ENCODE measurements at places on chromosomes 3 and 15. TPM values are rescaled to one million over a fixed set of nuclear protein-coding genes. Genes with fewer than 3 reads are reported as not detected.
A peak's percentile ranks its signal among the peaks of the same experiment; 100 is the strongest.

DYNLT2B gene
- total RNA-seq, result 4.8 TPM

PLA2G4B gene
- 34.8 TPM for total RNA-seq

CKMT1A gene
- not detected for total RNA-seq

- H3K4me3 ChIP-seq, result no peak overlapping the region
- no peak overlapping the region for H3K27ac ChIP-seq
- no peaks in the 10 kb centered on the region for H3K36me3 ChIP-seq
Observed at GRCh38 chr3:147313513-147313912, 92.8 kb downstream of the ZIC4 start.

A4GNT gene
- total RNA-seq, result not detected

- no peak overlapping the region for H3K4me3 ChIP-seq
- peaks cover 2% of the 10 kb centered on the region for H3K36me3 ChIP-seq
- no peaks in the 10 kb centered on the region for H3K27me3 ChIP-seq
- H3K27ac ChIP-seq, result no peak overlapping the region
- peaks cover 2% of the 10 kb centered on the region for H3K4me1 ChIP-seq
- DNase-seq, result no peak
Observed at GRCh38 chr3:101248736-101249135, 71.6 kb downstream of the IMPG2 start.

KY gene
- total RNA-seq, result not detected

- peak overlapping the region; percentile 74 for H3K4me3 ChIP-seq
- peaks cover 58% of the 10 kb centered on the region for H3K4me1 ChIP-seq
- DNase-seq, result no peak
Observed at GRCh38 chr3:196636369-196637349, 2.8 kb upstream of the NRROS start.

DNA sequence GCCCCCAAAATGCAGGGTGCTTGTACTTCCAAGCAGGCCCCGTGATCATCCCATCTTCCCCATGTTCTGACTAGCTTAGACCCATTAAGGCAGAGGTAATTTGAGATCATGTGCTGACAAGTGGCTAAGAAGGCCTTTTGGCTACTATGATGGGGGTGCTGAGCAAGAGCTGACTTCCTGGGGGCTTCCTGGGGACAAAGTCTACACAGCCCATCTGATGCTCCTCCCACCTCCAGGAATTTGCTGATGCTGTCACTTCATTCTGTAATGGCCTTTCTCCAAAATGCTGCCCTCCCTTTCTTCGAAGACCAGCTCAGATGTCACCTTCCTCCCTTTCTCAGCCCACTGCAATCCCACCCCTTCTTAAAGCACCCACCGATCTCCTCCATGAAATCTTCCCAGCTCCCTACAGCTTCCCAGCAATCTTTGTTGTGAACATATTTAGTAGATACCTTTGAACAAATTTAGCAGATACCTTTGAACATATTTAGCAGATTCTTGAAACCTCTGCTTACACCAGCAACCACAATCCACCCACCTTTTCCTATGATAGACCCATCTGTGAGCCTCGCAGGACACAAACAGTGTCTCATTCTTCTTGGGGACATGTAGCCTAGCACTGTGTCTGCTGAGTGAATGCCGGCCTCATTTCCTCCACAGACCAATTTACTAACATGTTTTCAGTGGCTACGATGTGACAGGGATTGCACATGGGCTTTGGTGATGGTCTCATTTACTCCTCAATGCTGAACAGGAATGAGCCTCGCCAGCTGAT lies 223.3 kb downstream of the EPHB1 start:
- H3K4me3 ChIP-seq, result no peak overlapping the region
- no peak overlapping the region for H3K27ac ChIP-seq
- H3K27me3 ChIP-seq, result peaks cover 17% of the 10 kb centered on the region

GNB5 gene
- total RNA-seq, result 79.7 TPM

RTP3 gene
- not detected for total RNA-seq

LRRC3B gene
- not detected for total RNA-seq

DNA sequence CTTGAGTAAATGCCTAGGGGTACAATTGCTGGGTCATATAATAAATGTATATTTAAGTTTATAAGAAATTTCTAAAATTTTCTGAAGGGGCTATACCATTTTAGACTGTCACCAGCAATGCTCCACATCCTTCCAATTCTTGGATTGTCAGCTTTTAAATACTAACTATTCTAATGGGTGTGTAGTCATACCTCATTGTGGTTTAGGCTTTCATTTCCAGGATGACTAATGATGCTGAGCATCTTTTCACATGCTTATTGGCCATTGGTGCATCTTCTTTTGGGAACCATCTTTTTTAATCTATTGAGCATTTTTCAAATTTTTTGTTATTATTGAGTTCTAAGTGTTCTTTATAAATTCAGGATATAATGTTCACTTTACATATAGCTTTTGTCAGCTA lies 52.5 kb upstream of the CORO2B start:
- H3K27me3 ChIP-seq, result peaks cover 43% of the 10 kb centered on the region
- H3K4me1 ChIP-seq, result peaks cover 5% of the 10 kb centered on the region
- H3K27ac ChIP-seq, result no peak overlapping the region
- no peaks in the 10 kb centered on the region for H3K36me3 ChIP-seq
- H3K4me3 ChIP-seq, result no peak overlapping the region
